ENCODE measurements at places on chromosomes 16 and 17.

GRCh38 chr17:42853004-42853403 lies 2.0 kb downstream of the AOC3 start:
- no peak for DNase-seq

- DNase-seq, result no peak
Measured at GRCh38 chr17:510226-510917, 157.8 kb upstream of the RPH3AL start.

- DNase-seq, result no peak
Measured at GRCh38 chr17:12431188-12431587, 234.5 kb upstream of the MYOCD start.

DNA sequence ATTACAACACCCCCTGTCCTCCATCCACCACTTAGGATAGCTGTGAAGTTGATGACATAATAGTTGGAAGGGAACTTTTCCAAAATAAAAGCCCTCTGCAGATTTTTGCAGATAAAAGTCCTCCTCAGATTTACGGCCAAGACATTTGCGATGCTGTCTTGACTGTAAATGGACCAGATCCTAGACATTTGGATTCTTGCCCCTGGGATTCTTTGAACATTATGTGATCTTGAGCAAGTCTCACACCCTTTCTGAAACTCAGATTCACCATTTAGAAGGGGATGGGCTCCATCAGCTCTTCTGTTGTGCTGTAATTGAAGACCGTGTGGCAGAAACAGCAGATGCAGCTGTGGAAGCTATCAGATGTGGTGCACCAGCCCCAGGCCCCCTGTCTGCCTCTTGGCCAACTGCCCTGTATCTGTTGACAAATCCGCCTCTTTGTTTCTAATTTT lies 153.9 kb upstream of the CACNG3 start:
- DNase-seq, result no peak

GRCh38 chr17:17567631-17568030 lies 23.9 kb downstream of the PEMT start:
- no peak for DNase-seq

GRCh38 chr16:10171221-10171620 lies 11.0 kb downstream of the GRIN2A start:
- DNase-seq, result no peak

- no peak for DNase-seq
Measured at GRCh38 chr17:80097127-80097621, 4.2 kb upstream of the GAA start.

- DNase-seq, result no peak
Measured at GRCh38 chr17:33113276-33113990, 121.8 kb downstream of the SPACA3 start.

DNA sequence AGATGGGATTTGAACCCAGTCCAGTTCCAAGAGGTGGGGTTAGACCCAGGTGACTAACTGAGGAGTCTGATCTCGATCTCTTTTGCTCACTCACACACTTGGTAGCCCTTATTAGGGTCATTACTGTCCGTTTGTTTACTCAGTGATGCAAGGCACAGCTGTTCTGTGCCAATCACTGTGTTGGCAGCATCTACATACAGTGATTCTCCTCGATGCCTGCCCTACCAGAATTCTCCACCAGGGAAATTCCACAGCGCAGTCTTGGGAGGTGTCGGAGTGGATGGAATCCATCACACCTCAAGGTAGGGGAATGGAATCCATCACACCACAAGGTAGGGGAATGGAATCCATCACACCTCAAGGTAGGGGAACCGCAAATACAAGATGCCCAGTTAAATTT lies 279.6 kb downstream of the MAF start:
- no peak for DNase-seq

DNA sequence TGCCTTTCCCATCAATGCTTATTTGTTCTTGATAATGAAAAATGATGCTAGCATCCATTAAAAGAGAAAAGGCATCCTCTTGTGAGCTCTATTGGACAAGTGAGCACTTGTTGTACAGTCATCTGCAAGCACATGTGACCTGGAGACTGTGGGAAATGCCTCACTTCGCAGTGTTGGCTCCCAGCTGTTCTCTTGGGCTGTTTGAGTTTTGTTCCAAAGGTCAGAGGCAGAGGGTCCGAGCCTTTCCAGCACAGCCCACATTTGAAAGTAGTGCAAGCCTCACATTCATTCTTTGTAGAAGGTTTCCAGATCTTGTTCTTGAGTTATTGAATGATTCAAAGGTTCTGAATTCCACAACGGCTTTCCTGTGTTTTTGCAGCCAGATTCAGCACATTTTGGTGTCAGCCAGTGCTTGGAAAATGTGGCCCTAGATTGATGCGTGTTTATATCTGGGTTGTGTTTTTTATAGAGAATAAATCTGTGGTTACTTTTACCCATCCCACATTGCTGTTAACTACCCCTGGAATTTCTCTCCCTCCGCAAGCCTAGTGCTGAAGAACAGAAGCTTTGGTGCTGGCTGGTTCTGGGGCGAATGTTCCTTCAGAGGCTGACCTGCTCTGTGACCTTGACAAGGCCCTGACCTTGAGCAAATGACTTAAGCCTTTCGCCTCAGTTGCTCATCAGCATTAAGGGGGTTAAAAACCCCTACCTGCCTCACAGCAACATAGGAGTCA lies 49.8 kb downstream of the CDH1 start:
- no peak for DNase-seq

DNA sequence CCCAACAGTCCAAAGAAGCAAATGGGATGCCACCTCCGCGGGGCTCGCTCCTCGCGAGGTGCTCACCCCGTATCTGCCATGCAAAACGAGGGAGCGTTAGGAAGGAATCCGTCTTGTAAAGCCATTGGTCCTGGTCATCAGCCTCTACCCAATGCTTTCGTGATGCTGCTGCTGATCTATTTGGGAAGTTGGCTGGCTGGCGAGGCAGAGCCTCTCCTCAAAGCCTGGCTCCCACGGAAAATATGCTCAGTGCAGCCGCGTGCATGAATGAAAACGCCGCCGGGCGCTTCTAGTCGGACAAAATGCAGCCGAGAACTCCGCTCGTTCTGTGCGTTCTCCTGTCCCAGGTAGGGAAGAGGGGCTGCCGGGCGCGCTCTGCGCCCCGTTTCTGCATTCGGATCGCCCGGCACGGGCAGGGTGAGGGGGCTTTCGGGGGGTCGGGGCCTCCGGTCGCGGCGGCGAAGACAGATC lies at the start of gene CDH13:
CDH13 (plus strand) TSS at position 179 of the 471 bp plus-strand sequence.
- no peak for DNase-seq

DNA sequence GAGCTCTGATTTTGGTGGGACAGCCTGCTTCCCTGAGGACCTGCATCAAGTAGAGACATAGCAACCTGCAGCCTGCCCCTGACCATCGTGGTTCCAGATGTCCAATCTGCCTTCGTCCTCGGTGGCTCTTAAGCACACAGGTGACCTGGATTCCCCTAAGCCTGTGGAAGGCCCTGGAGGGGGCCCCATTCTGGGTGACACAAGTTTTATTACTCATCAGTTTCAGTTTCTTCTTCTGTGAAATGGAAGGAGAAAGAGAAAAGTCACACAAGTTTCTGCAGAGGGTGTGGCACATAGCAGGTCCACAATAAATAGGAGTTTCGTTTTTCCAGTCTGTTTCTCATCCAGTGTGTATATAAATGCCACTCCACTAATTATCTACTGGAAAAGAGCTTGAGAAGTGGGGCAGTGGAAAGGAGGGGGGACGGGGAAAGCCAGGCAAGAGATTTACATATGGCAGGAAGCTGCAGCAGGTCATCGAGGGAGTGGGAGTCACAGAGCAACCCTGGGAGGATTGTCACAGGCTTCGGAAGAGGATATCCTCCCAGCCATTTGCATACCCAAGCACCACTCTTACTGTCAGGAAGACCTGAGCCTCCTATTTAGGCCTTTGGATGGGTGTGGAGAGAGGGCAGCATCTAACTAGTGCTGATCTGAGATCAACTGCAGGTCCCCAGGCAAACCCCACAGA lies 10.0 kb upstream of the NOS2 start:
- no peak for DNase-seq
